Activated CD4-positive, alpha-beta memory T cell treated with anti-CD3 and anti-CD28 coated beads, Interleukin-2, amount 10 ng/mL, durations not matched to agents 7 days and 5 days (primary cell): ENCODE measurements at places on chromosomes 1 and 21.

DNA sequence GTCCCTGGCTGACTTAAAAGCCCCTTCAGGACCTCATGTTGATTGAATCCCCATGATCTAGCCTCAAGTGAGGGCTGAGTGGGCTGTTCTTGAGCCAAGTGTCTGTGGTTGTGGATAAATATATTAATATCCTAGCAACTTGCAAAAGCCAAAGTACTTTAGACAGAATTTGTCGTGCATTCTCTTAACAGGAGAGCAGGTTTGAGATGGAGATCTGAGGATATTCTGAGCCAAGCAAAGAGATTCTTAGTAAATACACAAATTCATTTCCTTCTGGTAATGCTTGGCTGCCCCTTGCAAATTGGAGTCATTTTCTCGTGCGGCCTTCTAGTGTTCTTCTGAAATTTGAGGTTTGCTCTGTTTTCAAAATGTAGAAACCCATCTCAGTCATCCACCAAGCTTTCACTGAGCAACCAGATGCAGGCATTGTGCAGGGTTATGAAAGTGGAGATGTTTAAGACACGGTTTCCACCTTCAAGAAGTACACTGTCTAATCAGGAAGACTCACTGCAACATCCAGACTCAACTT, 242.1 kb upstream of the JUN start:
- H3K4me3 ChIP-seq, result no peak overlapping the region
- H3K36me3 ChIP-seq, result peaks cover 3% of the 10 kb centered on the region
- no peaks in the 10 kb centered on the region for H3K27me3 ChIP-seq
- peaks cover 25% of the 10 kb centered on the region for H3K4me1 ChIP-seq

DNA sequence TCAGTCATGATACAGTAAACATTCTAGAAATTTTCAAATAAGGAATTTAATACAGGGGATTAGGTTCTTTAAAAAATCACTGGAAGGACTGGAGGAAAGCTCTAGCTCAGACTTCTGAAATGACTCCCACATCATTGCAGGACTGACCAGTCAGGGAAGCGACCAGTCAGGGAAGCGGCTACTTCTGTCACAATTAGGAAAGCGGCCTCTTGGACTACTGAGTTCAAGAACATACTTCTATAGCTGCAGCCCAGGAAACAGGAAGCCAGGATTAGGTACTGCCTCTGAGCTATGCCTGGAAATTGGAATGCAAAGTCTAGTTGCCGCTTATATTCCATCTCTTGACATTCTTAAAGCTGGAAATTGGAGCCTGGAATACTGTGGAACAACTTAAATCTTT, 45.5 kb downstream of the USP25 start:
- H3K36me3 ChIP-seq, result peaks cover 21% of the 10 kb centered on the region
- no peak overlapping the region for H3K27ac ChIP-seq
- H3K4me1 ChIP-seq, result peaks cover 9% of the 10 kb centered on the region
- H3K27me3 ChIP-seq, result no peaks in the 10 kb centered on the region
- DNase-seq, result no peak

DNA sequence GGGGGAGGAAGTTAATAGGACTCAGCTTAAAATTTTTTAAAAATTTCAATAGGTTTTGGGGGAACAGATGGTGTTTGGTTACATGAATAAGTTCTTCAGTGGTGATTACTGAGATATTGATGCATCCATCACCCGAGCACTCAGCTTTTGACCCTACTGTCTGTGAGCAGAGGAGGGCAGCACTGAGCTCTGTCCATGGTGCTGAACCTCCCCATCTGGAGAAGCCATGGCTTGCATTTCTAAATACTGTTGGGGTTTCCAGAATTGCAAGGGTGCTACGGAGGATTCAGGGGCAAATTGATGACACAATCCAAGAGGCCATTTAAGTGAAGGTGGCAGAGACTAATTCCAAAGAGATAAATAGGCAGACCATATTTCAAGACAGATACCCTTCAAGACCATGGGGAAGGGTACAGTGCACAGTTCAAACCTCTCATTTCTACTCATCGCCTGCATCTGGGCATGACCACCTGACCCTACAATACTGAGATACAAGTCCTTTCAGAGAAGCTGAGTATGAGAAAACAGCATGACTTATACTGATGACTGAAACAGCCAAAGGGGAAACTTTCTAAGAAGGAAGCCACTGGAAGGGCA, 17.2 kb downstream of the SYT2 start:
- H3K4me3 ChIP-seq, result no peak overlapping the region
- no peak overlapping the region for H3K27ac ChIP-seq
- H3K27me3 ChIP-seq, result peaks cover 42% of the 10 kb centered on the region
- H3K36me3 ChIP-seq, result no peaks in the 10 kb centered on the region

DNA sequence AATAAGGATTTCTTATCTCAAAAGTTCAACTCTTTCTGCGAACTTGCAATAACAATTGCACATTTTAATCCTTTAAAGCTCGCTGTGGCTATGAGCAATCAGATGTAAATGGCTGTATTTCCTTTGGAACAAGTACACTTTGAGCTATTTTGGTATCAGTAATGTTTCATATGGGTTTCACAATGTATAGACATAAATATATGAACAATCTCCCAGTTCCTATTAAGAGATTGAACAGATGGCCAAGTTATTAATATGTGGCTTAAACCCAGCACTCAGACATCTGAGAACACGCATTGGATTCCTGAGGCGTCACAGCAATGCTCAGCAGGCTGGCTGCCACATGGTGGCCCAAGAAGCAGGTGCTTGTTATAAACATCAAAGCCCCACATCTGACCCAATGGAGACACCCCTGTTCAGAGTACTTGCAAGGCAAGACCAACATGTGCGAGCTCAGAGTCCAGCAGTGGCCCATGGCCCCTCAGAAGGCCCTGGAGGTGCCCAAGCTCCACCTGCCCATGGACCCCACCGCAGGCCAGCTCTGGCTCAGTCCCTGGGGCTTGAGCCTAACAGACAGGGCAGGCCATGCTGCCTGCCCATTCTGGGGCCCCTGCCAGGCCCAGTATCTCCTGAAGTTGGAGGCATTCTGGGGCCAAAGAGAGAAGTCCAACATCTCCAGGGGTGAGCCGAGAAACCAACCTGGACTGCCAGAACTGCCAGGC, 23.7 kb downstream of the PSMG1 start:
- H3K27me3 ChIP-seq, result peaks cover 4% of the 10 kb centered on the region
- no peak overlapping the region for H3K27ac ChIP-seq
- no peak for DNase-seq
- H3K4me1 ChIP-seq, result no peaks in the 10 kb centered on the region
